ENCODE measurements at places on chromosomes 12 and 14.

DNA sequence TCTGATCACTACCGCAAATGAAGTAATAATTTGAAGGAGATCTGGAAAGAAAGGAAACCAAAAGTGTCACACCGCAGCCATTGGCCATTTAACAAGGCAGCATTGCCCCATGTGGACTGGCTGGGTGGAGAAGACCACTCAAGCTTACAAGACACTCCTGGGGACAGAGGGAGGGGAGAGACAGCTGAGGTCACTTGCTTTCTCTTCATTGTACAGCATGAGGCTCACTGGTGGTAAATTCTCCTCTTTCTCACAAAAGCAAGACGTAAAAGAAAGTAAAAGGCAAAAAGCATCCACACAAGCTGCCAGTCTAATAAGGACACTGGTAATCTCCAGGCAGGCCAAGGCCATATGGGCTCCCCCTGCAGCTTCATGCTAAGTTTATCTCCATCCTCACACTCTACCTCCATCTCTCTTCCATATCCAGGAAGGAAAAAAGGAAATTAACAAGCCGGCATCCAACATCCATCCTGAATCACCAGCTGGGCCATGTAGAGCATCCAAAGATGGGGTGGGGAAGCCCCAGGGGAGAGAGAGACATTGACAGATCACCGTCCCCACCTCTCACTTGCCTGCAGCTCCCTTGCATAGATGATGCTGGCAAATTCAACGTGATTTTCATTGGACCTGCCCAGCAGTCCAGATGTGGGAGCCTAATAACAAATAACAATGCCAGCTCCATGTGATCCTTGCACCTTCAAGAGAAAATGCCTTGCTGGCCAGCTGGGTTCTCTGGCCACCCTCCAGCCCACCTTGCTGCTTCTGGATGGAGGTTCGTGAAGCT is 100.6 kb downstream of the DPF3 start:
- DNase-seq = no peak

DNA sequence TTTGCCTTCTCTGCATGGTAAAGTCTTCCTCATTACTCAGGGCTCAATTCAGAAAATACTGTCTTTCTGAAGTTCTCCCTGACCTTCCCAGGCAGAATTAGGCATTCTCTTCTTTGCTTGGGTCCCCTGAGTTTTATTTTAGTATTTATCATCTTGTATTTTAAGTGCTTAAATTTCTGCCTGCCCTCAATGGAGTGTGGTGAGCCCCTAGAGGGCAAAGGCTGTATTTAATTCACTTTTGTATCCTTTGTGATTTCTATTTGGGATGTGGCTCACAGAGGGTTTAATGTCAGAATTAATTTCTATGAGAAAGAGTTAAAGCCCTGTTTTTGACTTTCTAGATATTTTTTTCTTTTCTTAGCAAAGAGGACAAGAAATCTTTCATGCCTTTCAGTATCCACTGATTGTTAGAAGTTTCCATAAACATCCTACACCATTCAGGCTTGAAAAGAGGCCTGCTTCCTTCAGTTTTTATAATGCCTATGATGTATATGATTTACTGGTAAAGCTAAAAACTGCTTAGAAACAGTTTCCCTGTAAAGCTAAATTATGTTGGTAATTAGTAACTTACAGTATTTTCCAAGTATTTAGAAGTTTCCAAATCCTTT is 55.6 kb upstream of the PTPRB start:
- no peak for DNase-seq

GRCh38 chr12:47778881-47779280 is 5.8 kb downstream of the SLC48A1 start:
- DNase-seq = no peak

DNA sequence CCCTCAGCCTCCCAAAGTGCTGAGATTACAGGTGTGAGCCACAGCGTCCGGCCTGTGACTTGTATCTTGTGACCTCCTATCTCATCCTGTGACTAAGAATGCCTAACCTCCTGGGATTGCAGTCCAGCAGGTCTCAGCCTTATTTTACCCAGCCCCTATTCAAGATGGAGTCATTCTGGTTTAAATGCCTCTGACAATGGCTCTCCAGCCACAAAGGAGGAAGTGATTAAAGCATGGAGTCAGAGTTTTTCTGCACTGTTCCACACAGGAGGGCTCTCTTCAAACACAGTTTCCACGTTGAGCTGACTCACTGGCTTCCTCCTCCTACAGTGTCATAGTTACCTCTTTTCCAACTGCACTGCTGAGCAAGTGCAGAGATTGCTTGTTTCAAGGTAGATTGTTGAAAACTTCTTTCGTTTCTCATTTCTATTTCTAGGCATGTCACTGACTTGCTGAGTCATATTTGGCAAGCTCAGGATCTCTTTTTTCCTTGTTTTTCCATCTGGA is 383.8 kb downstream of the PCNX1 start:
- peak; percentile 48 for DNase-seq

DNA sequence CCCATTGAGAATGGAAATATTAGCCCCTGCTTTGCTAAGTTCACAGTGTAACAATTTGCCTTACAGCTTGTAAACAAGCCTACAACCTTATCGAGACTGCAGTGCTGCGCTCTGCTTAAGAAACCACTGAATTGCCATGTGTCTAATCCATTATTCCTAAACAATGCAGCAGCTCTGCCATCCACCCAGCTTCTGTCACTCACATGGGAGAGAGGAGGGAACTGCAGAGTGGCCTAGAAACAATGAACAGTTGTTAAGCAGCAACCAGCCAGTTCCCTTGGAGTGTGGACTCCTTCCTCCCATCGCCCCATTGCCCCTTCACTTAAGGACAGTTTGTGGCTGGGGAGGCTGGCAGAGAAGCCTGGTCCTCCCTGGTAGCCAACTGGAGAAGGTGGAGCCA is 42.9 kb downstream of the TESPA1 start:
- DNase-seq = no peak

- DNase-seq = no peak
Measured at GRCh38 chr12:104022786-104023185, 27.2 kb downstream of the GLT8D2 start.

DNA sequence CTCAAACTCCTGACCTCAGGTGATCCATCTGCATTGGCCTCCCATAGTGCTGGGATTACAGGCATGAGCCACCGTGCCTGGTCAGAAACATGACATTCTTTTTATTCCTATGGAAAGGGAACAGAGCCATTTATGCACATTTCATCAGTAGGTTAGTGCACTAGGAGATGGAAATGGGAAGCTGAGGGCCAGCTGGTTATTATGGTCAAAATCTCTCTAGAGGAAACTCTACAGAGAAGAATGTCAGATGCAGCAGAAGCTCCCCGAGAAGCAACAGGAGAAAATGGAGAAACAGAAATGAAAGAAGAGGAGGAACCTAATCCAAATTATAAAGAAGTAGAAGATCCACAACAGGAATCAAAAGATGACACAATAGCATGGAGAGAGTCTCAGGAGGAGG is 2.7 kb downstream of the CFAP251 start:
- no peak for DNase-seq

DNA sequence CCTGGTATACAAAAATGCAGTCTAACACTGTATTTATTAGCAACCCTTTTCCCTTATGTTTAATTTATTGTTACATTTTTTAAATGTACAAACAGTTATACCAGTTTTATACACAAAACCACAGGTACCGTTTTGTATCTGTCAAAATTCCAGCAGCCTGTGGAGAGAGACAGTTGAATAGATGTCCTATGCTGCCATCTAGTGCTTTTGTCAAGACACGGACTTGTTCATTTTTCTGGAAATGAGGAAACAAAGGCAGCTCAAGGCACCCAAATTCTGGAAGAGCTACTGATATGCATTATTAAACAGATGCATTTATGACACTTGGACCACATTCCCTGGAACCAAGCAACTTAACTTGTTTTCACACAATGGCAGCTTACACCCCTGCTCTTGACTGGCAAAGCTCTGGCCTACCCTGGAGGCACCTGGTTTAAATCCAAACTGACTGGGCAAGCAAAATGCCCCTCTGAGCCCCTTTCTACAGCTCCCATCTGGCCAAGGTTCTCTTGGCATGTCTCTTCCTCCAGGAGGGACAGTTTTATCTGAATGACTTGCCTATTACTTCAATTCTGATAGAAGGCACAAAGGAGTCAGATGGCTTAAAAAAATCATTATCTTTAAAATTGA is 286.9 kb upstream of the PRKD1 start:
- DNase-seq = no peak

- no peak for DNase-seq
Measured at GRCh38 chr14:43204816-43205215, 1302.3 kb downstream of the FSCB start.

DNA sequence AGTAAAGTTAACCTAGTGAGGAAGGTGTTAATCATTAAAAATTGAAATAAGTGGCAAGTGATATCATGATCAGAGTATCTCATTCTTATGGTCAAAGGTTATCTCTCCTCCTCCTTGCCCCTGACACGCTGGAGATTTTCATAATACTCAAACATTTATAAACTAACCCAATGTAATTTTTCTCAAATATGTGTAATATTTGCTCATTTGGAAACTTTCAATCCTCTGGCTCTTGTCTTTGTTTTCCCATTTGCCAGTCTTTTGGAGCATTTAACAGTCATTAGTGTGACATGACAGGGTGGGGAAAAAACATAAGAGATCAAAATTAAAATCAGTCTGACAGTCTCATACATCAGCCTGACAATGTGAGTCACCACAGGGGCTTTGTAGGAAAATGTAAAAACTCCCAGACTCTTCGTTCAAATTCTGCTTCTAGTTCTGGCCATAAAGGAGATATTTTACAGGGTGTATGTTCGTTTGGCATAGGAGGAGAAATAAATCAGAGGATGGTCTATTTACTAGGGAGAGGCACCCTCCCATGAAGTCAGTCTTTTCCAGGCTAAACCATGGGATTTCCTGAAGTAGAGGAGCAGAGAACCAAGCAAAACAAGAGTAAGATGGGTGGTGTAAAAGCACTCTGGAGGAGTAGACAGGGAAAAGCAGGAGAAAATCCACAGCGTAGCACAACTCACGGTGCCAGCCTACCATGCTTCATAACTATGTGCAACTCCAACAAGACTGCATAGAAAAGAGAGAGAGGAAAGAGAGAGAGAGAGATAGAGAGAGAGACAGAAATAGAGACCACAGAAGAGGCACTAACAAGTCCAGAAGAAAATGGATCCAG is 369.2 kb upstream of the PDE3A start:
- no peak for DNase-seq

GRCh38 chr12:131984334-131984733 is 34.6 kb downstream of the EP400 start:
- peak; percentile 8 for DNase-seq

DNA sequence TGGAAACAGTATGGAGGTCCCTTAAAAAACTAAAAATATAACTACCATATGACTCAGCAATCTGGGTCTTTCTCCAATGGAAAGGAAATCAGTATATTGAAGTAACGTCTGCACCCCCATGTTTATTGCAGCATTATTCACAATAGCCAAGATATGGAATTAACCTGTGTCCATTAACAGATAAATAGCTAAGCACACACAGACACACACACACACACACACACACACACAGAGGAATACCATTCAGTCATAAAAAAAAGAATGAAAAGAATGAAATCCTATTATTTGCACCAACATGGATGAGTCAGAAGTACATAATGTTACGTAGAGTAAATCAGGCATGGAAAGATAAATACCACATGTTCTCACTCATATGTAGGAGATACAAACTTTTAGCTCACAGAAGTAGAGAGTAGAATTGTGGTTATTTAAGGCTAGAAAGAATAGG is 4.7 kb downstream of the KLRK1 start:
- DNase-seq = no peak

DNA sequence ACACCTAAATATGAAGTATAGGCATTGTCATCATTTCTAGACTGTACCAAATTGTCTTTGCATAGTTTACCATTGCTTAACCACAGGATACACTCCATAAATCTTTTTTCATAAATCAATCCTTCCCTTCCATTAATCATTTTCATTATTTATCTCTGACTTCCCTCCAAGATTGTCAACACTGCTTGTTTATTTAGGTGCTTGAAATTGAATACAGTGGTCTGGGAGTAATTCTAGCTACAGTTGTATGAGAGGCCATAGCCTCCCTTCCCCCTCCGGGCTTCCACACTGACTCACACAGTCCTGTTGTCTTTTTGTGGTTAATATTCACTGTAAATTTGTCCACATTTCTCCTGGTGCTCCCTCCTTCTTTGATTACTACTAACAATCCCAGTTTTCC is 114.2 kb upstream of the ARID2 start:
- DNase-seq = no peak

GRCh38 chr12:106064721-106065021 is 74.1 kb downstream of the NUAK1 start:
- no peak for DNase-seq

DNA sequence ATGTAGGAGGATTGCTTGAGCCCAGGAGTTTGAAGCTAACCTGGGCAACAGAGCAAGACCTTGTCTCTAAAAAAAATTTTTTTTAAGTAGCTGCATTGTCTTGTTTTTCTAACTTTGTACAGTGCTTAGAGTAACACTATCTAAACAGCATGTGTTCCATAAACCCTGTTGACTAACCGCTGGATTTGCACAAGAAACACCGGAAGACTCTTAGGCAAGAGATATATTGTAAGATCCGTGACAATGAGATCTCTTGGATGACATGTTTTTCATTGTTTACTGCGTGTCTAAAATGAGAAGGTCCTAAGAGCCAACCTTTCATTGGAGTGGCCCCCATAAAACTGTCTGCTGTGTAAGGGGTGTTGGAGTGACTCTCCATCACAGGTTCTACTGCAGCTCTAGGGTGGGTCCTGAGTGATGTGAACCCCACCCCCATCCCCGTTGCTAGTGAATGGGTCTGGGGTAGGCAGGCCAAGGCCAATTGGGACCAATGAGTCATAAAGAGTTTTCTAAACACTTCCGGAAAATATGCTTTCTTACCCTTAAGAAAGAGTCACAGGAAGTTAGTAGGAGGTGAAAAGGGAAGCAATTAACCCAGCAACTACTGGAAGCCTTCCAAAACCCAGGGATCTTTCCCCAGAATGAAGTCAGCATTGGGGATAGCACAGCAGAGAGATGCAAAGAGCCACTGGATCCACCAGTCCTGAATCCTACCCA is 24.3 kb upstream of the PCNX1 start:
- DNase-seq = no peak

DNA sequence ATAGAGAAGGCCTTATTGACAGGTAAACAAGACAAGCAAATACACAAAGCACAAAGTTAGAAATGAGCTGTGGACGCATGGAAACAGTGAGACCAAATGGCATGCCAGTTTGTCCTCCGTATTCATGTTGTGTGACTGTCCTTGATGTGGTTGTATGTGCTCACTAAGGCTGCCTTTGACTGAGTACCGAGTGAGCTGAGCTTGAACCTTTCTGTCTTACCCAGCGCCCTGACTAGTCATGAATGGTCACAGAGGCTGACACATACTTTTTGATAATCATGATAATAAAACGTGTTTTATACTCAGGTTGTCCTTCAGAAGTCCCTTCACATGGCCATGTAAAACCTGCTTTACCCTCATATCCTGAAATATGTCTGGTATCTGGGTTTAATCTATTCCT is 553 bp upstream of the CATSPERB start:
- no peak for DNase-seq

- no peak for DNase-seq
Measured at GRCh38 chr14:89922031-89922907, 32.3 kb downstream of the EFCAB11 start.

Measured in activated CD8-positive, alpha-beta memory T cell treated with anti-CD3 and anti-CD28 coated beads, Interleukin-2, amount 10 ng/mL, durations not matched to agents 7 days and 5 days (primary cell).